A673 (cell line): ENCODE measurements at places on chromosomes 16 and 17.

DNA sequence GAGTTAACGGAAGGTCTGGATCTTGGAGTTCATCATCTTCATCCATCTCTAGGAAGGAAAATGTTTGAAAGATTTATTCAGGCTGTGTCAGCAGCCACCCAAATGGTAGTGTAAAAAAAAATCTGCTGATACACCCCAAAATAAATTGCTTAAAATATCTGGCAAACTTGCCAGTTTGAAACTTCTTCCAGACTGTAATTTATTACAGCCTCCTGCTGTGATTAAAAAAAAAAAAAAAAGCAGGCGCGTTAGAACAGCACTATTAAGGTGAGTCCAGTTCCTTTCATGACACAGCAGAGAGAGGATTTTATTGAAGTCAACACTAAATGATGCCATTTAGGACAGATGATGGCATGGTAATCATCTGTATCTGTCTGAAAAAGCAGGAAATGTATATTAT, 140.6 kb upstream of the CORO6 start:
- DNase-seq = peak; percentile 60

GRCh38 chr17:4463818-4464476, 30.2 kb downstream of the SPNS3 start:
- DNase-seq = no peak

DNA sequence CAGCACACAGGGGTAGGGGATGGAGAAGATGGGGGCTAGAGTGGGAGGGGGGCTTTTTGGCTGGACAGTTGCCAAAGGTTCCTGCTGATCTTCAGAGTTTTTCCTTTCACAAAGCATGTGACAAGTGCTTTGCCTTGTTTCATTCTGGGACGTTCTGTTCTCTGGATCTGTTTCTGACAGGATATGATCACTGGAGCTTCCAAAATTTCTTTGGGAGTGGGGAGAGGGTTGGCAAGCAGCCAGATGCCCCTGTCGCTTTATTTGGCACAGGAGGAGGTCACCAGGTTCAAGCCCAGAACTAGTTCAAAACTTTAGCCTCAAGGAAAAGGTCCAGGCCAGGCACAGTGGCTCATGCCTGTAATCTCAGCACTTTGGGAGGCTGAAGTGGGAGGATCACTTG, 68.5 kb upstream of the TBX2 start:
- no peak for DNase-seq

DNA sequence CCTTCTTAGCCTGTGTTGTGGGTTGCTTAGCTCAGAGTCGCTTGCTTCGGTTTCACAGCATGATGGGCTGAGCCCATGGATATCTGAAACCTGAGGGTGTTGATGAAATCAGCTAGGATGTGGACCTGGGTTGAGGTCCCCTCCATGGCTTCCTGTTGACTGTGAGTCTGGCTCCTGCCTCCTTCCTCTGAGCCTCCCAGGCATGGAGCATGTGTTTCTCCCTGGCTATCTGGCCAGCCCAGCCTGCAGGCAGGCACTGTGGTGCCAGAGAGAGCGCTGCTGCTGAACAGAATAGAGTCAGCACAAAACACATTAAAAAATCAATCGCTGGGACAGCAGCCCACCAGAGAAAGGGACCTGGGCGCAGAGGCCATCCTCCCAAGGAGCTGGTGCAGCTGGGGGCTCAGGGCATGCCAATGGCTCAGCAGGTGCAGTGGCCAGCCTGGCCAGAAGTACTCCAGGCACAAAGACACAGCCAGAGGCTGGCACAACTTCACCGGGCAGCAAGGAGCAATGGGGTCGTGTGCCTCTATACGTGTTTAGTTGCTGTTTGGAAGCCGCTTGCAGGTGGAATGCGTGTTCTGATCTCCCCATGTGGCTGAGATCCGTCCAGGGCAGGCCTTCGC, 28.3 kb upstream of the GPRC5C start:
- no peak for DNase-seq

DNA sequence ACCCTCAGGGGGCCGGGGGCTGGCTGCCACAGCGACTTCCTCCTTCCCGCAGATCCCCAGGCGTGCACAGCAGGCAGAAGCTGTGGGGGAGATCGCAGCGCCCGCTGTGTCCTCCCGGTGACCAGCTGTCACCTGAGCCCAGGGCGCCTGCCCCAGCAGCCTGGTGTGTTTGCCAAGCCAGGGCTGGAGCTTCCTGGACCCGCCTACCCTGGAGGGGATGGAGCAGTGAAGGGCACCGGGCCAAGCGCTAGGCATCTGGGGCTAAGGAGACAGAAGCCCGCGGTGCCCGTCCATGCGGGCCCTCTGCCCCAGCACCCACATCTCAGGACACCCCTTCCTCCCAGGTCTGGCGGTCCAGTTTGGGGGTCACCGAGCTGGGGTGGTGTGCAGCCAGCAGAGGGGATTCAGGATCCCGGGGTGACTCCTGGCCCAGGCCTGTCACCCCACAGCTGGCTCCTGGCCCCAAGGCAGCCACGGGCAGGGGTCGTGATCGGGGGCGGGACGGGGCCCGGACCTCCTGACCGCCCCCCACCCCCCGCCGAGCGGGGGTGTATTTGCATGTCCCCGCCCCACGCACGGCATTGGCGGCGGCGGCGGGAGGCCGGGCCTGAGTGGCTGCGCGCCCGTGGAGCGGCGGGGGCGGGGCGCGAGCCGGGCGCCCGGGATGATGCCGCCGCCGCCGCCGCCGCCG, at the start of gene RAB26:
Gene RAB26, plus strand, starts transcription at position 645 of the 691 bp plus-strand sequence. CDS start 159 bp downstream, outside the sequence.
- peak; percentile 78 for DNase-seq
